ENCODE measurements at places on chromosomes 2 and 18.

DNA sequence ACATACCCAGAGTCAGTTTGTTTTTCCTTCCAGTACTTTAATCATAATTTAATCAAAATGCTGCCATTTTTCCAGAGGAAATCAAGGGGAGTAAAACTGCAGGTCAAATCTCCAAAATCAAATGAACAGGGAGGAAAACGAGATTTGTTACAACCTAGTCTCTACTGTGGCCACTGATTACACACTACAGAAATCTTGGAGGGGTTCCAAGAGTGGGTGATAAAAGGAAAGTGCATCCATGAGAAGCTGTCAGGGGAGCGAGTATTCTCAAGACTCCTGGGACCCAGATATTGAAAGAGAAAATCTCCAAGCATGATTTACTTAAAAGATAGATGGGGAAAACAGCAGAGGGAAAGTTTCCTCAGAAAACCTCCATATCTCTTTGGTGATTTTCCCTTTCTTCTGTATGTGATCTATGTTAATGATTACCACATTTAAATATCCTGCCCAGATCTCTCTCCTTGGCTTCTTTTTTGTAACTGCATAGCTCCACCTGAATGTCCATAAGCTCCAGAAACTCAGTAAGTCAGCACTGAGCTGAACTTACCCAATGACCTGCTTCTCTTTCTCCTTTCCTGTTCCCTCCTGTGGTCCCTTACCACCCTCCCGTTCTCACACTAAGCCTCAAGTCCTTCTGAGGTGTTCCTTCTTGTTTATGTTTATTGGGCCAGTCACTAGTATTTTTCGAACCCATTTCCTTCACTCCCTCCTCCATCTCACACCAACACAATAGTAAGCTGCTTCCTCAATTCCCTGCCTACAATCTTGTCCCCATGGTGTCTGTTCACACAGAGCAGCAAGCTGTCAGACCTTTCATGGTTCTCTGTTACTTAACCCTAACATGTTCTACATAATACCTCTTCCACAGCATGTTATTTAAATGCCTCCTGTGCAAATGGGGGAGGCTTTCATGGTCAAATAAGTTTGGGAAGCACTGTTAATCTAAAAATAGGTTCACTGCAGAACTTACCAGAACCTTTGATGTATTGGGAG, 73.9 kb upstream of the TWSG1 start:
- DNase-seq: peak; percentile 6

- DNase-seq: no peak
Measured at GRCh38 chr2:208065476-208065875, 40.1 kb upstream of the PLEKHM3 start.

- DNase-seq: peak; percentile 84
Measured at GRCh38 chr2:145751629-145752028, 1231.7 kb upstream of the ZEB2 start.

- no peak for DNase-seq
Measured at GRCh38 chr2:50395605-50396297, 636.2 kb downstream of the NRXN1 start.

DNA sequence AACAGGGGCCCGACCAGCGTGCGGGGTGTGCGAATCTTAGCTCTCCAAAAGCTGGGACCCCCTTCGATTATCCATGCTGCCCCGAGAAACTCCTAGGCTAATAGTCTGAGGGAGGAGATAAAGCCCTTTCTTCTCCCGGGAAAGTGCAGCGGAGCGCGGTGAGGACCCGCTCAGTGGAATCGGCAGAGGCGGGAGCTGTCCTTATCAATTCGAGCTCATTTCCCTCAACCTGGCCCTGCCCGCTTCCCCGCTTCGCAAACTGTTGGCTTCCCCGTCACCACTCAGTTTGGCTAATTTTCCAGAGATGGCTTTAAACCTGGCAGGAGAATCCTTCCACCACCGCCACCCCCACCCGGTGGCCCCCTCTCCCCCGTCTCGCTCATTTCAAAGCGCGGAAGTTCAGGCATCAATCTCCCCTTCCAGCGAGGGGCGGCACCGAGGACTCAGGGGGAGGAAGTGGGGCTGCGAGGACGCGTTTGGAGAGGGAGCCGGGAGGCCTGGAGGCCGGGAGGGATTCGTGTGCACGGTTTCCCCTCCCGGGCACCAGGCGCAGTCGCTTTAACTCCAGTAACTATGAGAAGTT, 1.6 kb downstream of the KLHL14 start:
- DNase-seq: peak; percentile 8

- no peak for DNase-seq
Measured at GRCh38 chr2:53583583-53583982, 184.0 kb upstream of the CHAC2 start.

Measured in fibroblast of skin of back (primary cell).